GM13976 (cell line): ENCODE measurements at places on chromosomes 4 and X.

DNA sequence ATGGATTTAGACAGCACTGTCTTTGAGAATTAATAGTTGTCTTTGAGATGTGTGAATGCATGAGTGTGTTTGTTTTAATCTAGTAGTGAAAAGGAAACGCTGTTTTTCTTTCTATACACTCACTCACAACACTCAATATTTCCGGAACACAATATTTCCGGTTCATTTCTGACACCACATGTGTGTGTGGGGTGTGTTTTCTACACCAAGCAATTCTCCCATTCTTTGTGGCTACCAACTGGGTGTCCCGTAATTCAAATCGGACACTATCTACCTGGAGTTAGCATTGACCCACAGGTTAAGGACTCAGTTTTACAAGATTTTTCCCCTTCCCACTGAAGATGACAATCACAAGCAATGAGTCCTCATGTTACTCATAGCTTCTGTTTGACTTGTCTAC lies 113.9 kb downstream of the SNCA start:
- DNase-seq: no peak

- no peak for DNase-seq
Observed at GRCh38 chr4:145170223-145170622, 10.2 kb downstream of the OTUD4 start.

GRCh38 chr4:36590343-36590742 lies 308.9 kb downstream of the DTHD1 start:
- DNase-seq: no peak

DNA sequence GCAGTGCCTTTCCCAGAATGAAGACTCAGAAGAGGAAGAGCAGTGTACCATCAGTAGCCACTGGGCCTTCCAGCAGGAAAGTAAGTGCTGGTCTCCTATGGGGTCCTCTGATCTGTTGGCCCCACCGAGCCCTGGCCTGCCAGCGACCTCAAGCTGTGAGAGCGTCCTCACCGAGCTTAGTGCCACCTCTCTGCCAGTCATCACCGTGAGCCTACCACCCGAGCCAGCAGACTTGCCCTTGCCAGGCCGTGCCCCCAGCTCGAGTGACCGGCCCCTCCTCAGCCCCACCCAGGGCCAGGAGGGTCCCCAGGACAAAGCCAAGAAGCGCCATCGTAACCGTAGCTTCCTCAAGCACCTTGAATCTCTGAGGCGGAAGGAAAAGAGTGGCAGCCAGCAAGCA lies 69.7 kb downstream of the STARD8 start:
- DNase-seq: no peak

DNA sequence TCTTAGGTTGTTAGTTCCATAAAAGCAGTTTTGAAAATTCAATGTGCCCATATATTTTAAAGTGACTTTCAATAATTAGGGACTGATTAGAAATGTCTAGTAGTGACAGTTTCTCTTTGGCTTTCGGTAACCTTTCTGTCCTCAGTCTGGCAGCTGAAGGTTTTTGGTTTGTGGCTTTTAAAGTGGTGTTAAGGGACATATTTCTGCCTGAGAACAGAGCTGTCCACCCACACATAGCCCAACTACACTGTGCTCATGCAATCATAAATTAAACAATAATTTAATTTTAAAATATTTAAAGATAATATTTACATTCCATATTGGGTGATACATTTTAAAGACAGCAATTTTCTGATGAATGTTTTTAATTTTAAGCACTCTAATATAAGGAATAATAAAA lies 335.0 kb upstream of the TENM3 start:
- DNase-seq: peak; percentile 20

- peak; percentile 46 for DNase-seq
Observed at GRCh38 chrX:100447655-100448397, 37.8 kb upstream of the PCDH19 start.

DNA sequence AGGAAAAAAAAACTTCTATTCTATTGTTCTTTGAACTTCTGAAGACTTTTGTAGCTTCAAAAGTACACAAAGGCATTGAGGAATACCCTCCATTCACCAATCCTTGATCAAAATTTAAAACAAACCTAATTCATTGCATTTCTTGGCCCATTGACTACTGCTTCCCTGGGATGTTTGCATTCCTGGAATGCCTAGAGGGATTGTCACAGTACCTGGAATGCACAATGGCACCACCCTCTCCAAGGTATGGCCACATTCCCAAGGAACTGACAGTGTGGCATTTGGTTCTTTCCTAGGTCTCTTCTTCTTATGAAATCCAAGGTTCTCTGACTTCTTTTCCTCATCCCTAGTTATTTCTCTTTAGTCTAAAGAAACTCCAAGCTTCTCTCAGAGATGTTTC lies 600.7 kb downstream of the CCSER1 start:
- no peak for DNase-seq

- no peak for DNase-seq
Observed at GRCh38 chr4:157304769-157305168, 84.2 kb downstream of the GRIA2 start.

GRCh38 chrX:43556207-43556606 lies 99.9 kb upstream of the MAOA start:
- DNase-seq: no peak
